NCI-H2081 treated with DMSO at 0.1 percent for 48 hours (cell line): ENCODE measurements at places on chromosomes 12 and 14.

- no peak for DNase-seq
Measured at GRCh38 chr12:57299514-57300016, 48.6 kb upstream of the STAC3 start.

DNA sequence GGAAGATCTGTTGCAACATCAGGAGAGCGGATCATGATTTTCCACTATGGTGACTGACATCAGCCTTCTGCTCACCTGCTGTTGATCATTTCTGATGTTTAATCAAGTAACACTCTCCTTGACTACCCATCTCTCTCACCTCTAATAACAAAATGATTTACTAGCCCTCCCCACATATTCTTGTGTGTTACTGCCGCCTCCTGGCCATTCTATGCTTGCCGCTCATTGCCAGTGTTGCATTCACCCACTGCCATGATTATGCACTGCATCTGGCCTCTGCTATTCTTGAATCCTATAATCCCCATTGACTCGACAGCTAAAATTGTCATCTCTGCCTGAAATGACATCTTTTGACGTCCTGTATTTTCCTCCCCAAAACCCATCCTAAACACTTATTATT is 113.8 kb downstream of the RERGL start:
- DNase-seq = no peak

GRCh38 chr12:67592228-67593011 is 56.1 kb upstream of the DYRK2 start:
- DNase-seq = no peak

- no peak for DNase-seq
Measured at GRCh38 chr14:56703947-56704346, 106.3 kb downstream of the OTX2 start.

DNA sequence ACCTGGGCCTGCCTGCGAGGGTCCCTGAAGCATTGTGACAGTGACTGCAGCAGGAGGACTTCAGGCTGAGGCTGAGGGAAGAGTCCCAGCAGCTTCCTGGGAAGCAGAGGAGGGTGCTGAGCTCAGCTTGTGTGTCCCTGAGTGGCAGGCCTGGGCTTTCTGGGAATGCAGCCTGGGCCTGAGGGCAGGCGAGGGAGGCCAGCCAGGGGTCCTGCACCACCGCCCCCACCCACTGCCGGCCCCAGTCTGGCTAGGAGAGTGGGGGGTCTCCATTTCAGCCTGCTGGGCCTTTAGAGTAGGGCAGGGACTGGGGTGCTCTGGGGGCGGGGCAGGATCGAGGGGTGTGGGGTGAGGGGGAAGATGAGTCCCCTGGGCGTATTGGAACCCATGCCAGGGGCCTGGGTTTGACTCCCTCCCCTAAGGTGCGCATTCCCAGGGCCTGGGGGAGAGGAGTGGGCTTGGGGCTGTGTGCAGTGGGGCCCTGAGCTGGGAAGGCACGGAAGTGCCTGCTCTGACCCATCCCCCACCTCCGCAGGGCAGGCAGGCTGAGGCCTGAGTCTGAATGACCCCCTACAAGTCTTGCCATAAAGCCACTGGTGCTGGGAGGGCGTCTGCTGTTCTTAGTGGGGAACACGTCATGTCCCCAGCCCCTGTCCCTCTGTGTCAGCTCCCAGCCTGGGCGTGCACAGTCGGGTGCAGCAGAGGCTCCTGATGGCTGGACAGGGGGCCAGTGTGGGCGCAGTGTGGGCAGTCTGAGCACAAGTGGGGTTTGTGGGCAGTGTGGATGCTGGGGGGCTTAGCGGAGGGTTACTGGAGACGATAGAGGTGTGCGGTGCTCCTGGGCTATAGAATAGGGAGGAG is 46.4 kb downstream of the KRT80 start:
- DNase-seq = no peak

- DNase-seq = no peak
Measured at GRCh38 chr12:98262902-98263301, 252.5 kb upstream of the TMPO start.

DNA sequence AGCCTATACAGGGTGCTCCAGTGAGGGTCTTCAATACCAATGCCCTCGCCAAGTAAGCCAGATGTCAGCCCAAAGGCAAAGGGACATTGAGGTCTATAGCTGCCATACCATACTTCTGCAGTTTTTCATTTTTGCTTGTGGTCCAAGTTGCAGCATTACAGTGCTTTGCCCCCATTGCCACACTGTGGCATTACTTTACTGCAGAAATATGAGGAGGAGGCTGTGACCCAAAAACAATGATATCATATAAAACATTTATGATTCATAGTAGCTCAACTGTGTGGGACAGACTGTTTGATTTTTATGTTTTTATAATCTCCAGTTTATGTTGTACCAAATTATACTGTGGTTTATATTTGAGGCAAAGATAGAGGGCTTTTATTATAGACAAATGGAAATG is 64.1 kb downstream of the KIAA0586 start:
- no peak for DNase-seq

DNA sequence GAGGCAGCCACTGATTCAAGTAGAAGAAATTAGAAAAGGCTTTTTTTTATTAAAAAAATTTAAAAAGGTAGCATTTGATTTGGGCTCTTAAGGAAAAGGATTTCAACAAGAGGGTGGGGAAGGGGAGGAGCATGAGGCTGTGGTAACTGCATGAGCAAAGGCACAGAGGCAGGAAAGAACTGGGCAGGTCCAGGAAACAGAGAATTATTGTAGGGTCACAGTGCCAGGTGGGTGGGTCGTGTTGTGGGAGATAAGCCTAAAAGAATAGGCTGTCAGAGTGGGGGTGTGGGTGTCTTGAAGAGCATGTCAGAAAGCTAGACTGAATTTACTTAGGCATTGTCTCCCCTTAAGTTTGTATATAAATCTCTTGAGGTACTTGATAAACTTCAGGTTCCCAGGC is 7.8 kb downstream of the LIMA1 start:
- no peak for DNase-seq

DNA sequence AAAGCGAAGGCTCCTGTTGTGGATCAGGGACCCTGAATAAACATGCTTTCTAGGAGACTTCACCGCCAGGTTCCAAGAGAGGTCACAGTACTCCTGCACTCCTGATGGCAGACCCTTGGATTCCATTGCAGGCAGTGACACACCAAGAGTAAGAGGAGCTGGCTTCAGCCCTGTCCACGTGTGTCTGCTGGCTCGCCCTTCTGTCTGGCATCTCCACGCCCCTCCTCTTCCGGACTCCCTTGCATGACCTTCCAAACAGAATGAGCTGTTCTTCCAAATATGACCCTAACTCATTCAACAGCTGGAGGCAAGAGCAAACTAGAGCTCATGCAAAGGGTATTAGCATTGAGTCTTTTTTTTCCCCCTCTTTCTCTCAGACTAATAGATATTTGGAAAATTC is 233.0 kb upstream of the PLEKHG7 start:
- DNase-seq = no peak

DNA sequence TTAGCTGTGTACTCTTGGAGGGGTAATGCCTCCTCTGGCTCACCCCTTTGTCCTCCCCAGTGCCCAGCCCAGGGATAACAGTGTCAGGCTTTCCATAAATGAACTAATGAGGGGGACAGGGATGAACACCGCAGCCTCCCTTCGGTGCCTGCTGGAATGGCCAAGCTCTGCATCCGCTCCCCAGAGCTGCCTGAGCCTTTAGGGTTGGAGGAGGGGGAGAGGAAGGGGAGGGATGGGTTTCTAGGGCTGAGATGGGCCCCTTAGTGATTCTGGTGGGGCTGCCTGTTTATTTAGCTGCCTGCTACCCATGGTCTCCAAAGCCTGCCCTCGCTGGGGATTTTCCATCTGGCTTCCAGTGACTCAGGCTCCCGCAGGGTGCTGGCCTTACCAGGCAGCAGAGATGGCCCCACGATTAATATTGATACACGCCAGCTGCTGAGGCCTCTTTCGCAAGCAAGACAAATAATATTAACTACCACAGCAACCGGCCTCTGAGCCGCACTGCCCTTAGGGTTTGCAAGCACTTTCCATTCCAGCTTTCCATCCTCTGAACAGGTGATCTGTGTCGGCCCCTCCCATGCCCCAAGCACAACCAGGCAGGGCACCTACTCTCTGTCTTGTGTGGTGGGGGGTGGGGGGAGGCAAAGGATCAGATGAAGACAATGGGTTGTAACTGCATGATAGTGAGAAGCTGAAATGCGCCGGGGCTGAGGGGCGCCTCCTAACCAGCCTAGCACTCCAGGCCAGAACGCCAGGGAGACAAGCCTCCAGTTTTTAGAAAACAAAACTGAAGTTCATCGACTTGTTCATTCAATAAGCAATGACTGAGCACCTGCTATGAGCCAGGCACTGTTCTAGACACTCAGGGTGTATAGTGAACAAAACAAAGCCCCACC is 56.7 kb downstream of the C14orf132 start:
- DNase-seq = peak; percentile 70

- no peak for DNase-seq
Measured at GRCh38 chr12:82660541-82661325, 26.0 kb upstream of the TMTC2 start.

- no peak for DNase-seq
Measured at GRCh38 chr12:116922194-116922897, 11.6 kb downstream of the FBXW8 start.

- DNase-seq = no peak
Measured at GRCh38 chr12:86521870-86522269, 265.7 kb upstream of the MGAT4C start.

DNA sequence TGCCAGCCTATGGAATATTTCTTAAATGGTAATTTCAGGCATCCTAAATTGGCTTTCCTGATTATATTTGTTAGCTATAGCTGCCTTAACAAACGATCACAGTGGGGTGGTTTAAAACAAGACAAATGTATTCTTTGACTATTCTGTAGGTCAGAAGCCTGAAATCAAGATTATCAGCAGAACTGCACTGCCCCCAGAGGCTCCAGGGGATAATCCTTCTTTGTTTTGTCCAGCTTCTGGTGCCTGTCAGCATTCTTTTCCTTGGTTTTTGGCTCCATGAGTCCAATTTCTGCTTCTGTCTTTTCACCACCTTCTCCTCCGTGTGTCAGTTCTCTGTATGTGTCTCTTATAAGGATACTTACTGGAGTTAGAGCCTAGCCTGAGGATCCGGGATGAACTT is 1282.2 kb upstream of the USP15 start:
- no peak for DNase-seq

- no peak for DNase-seq
Measured at GRCh38 chr14:103456167-103456835, 66.3 kb downstream of the CKB start.

DNA sequence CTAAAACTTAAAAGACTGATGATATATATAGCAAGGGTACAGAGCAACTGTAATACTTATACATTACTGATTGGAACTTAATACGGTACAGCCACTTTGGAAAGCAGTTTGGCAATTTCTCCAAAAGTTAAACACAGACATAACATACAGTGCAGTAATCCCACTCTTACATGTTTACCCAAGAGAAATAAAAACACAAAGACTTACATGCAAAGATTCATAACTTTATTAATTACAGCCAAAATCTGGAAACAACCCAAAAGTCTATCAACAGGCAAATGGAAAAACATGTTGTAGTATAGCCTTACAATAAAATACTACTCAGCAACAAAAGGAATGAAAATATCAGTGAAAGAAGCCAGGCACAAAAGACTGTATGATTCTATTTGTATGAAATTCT is 84.6 kb downstream of the GARIN6 start:
- no peak for DNase-seq

DNA sequence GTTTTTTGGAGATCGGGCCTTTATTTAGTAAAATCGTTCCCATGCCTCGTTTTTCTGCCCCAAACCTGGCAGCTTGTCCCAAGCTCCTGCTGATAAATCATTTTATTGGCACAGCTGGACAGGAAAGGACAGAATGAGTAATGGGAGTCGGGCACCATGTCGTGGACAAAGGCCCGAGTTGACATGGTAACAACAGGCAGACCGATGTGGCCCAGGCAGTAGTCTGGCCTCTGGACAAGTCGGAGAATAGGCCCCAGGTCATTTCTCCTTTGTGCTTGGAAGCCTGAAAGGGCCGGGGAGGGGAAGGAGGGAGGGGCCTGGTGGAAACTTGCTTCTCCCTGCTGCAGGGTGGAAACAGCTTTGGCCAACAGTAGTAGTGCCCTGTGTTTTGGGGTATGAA is 234.9 kb downstream of the SUDS3 start:
- DNase-seq = no peak

DNA sequence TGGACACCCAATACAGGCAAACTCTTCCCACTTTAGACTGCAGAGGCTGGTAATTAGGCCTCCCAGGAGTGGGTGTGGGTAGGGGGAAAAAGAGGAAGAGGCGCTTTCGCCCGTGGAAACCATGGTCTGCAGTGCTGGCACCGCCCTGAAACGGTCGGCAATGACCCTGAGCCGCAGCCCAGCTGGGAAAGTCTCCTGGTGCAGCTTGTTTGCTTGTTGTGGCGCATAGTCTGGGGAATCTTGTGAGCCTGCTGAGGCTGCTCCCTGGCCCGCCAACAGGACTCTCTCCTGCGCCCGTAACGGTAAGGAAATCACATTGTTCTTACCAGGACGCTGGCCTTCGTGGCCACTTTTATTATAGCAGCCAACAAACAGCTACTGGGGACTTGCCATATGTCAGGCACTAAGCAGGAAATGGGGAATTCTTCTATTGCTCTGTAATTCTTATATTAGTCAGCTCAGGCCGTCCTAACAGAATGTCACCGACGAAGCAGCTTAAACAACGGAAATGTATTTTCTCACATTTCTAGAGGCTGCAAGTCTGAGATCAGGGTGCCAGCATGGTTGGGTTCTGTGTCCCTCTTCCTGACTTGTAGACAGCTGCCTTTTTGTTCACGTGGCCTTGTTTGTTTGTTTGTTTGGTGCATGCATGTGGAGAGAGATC is 52.5 kb upstream of the RIN3 start:
- DNase-seq = no peak

- no peak for DNase-seq
Measured at GRCh38 chr14:103881268-103882201, 34.2 kb upstream of the PPP1R13B start.

GRCh38 chr12:28032811-28033537 is 60.4 kb upstream of the PTHLH start:
- no peak for DNase-seq

DNA sequence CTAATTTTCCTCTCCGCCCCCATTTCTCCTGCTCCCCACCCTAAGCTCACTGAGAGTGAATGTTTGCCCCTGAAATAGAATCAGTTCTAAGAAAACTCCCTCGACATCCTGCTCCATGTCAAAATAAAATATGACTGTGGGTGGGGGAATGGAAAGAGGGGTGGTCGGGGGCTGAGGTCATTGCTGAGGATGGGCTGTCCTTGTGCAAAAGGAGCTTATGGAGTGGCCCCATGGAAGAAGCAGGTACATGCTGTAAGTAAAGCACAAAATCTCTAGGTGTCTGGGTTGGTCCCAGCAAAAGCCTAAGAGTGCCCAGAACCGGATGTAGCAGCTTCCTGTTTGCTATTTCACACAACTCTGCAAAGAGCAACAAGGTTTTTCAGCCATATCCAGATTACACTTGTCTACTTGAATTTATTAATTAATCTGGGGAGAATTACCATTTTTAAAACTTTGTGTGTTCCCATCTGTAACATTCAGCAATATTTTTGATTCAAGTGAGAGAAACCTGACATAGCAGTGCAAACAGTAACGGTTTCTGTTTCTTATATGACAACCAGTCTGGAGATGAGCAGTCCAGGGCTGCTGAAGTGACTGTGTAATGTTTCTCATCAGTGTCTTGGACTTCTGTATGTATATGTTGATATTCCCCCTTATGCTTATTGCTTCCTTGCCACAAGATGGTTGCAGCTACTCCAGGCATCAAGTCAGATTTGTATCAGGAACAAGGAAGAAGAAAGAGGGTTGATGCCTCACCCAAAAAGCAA is 40.4 kb upstream of the GZMB start:
- DNase-seq = no peak
